Regular cardiac myocyte (primary cell): ENCODE measurements at places on chromosomes 7 and 10. TPM values are rescaled to one million over a fixed set of nuclear protein-coding genes. Genes with fewer than 3 reads are reported as not detected.

SPRN gene
- total RNA-seq = 0.28 and 0.38 TPM in 2 replicates

STRIP2 gene
- 5.2 and 5.9 TPM in 2 replicates for total RNA-seq

IDI2 gene
- total RNA-seq = 0.28 TPM in 1 of 2 replicates, not detected in the other

CALML3 gene
- not detected in 2 replicates for total RNA-seq

PNLIPRP1 gene
- not detected in 2 replicates for total RNA-seq
